ENCODE measurements at places on chromosomes 2 and 18.
A peak's percentile ranks its signal among the peaks of the same experiment; 100 is the strongest.

- DNase-seq, result no peak
These were observed 5.5 kb downstream of the MSGN1 start for GRCh38 chr2:17821535-17822444.

DNA sequence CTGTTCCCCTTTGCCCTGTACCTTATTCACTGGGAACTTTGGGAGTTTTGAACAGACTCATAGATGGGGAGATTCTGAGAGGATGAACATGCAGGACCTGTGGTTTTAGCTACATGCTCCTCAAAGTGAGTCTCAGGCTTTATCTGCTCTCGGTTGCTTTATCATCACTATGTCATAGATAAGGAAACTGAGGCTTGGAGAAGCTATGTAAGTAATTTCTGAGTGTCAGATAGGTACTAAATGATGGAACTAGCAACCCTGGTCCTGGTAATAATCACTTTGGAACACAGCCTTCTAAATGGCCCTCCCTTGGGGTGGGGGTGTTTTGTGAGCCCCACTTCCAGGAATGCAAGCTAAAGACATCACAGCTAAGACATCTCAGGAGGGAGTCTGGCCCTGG lies 186.2 kb upstream of the MEX3C start:
- DNase-seq, result no peak

- no peak for DNase-seq
These were observed 218.1 kb downstream of the SP3 start for GRCh38 chr2:173747035-173747434.

DNA sequence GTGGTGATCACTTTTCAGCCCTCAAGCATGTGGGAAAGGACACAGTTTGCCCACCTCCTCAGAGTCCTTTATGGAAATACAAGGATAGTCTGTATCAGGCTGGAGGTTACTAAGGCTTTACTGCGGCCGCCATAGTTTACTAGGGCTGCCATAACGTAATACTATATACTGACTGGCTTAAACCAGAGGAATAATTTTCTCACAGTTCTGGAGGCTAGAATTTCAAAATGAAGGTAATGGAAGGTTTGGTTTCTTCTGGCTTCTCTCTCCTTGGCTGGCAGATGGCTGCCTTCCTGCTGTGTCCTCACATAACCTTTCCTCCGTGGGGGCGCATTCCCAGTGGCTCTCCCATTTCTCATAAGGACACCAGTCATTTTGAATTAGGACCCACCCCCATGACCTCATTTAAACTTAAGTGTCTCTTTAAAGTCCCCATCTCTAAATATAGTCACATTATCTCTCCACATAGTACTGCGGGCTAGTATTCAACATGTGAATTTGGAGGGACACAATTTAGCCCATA lies 12.5 kb upstream of the ATIC start:
- DNase-seq, result no peak

GRCh38 chr18:75179819-75180600 lies 28.9 kb downstream of the PTGR3 start:
- DNase-seq, result no peak

- no peak for DNase-seq
These were observed 120.0 kb downstream of the GALR1 start for GRCh38 chr18:77369644-77370043.

- DNase-seq, result no peak
These were observed 202.1 kb upstream of the KYNU start for GRCh38 chr2:142675398-142675797.

- peak; percentile 43 for DNase-seq
These were observed 25.7 kb downstream of the NPPC start for GRCh38 chr2:231900486-231900942.

DNA sequence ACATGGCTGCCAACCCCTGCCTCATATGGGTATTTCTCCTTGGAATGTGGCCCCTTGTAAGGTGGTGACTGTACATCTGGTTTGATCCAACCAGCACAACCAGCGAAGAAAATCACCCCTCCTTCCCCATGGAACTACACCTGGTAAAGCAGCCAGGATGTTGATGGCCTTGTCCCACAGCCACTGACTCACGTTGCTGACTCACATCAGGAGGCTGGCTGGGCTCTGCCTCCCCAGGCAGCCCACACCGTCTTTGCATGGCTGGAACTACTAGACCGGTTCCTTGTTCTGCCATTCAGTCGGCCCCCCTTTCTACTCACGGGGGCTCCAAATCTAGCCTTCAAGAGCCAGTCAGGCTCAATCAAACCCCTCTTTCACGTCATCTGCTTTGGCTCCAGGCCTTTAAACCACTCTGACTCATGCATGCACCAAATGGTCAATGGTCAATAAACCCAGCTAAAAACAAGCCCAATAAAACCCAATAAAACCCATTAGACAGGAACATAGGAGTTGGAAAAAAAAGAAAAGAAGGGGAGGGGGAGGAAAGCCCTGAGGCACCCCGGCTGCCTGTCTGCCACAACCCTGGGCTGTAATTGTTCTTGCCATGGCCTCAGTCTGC lies 114.8 kb downstream of the PLB1 start:
- DNase-seq, result no peak

Measured in CD4-positive, alpha-beta T cell treated with Interferon alpha-2 for 1 hour (primary cell).